CD4-positive, alpha-beta T cell treated with Interleukin-10 for 1 hour (primary cell): ENCODE measurements at places on chromosomes 16 and 17.

DNA sequence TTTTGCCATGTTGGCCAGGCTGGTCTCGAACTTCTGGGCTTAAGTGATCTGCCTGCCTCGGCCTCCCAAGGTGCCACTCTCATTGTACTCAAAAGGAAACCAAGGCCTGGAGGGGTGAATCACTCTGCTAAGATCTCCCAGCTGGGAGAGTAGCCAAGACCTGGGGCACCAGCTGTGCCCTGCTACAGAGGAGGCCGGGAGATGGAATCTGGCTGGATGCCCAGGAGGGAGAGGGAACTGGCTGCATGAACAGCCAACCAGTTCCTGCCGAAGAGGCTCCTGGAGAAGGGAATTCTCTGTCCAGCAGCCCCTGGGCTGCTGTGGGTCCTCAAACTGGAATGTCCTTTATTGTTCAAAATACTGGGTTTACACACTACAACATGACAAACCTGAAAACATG, 238.7 kb upstream of the CIBAR2 start:
- no peak for DNase-seq

DNA sequence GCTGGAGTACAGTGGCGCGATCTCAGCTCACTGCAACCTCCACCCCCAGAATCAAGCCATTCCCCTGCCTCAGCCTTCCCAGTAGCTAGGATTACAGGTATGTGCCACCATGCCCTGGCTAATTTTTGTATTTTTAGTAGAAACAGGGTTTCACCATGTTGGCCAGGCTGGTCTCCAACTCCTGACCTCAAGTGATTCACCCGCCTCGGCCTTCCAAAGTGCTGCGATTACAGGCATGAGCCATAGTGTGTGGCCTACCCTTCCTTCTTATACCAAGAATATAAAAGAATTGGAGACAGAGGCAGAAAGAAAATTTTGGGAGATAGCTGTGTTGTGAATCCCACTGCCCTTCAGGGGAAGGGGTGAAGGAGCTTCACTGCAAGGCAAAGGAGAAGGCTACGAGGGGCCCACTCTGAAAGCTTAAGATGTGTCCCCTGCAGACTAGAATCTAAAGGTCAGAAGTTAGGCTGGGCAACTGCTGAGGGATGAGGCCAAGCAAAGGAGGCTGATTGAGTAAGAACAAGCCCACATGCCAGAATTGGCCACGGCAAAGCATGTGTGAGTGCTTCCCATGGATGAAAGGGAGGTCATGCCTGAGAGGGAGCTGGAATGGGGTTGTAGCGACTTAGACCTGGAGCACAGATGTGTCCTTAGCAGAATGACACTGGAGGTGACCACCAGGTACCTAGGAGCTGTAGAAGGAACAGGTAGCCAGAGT, 8.4 kb upstream of the CRYBA1 start:
- DNase-seq = no peak

DNA sequence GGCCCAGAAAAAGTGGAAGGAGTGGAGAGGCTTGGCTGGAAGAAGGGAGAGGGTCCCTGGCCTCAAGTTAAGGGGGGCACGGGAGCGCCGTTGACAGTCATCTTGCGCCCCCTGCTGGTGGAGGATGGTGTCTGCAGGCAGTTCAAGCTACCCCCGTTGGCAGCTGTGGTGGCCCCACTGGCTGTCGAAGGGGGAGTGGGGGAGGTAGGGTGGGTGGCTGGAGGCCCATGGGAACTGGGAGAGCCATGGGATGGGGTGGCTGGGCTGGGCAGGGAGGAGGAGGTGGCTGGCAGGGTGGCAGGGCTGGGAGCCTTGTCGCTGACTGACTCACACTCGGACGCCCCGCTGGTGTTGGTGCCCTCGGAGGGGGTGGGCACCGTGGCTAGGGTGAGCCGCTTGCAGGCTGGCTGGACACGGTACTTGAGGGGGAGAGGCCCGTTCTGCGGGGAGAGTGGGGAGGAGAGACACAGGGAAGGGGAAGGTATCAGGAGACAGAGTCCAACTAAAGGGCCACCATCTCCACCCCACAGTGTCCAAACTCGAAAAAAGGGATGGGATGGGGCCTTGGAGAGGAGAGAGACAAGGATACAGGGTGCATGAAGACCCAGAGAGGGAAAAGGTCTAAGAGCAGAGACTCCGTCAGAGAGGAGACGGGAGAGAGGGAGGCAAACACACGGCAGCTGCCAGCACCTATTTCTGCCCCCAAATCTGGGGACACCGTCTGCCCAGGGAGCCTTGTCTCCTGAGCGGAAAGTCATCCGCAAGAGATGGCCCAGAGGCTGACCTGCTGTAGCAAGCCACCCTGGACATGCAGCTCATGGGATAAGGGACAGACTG, 5.2 kb downstream of the CISD3 start:
- peak; percentile 75 for DNase-seq

- DNase-seq = no peak
These were observed 448.6 kb downstream of the CA10 start for GRCh38 chr17:51709694-51710633.

DNA sequence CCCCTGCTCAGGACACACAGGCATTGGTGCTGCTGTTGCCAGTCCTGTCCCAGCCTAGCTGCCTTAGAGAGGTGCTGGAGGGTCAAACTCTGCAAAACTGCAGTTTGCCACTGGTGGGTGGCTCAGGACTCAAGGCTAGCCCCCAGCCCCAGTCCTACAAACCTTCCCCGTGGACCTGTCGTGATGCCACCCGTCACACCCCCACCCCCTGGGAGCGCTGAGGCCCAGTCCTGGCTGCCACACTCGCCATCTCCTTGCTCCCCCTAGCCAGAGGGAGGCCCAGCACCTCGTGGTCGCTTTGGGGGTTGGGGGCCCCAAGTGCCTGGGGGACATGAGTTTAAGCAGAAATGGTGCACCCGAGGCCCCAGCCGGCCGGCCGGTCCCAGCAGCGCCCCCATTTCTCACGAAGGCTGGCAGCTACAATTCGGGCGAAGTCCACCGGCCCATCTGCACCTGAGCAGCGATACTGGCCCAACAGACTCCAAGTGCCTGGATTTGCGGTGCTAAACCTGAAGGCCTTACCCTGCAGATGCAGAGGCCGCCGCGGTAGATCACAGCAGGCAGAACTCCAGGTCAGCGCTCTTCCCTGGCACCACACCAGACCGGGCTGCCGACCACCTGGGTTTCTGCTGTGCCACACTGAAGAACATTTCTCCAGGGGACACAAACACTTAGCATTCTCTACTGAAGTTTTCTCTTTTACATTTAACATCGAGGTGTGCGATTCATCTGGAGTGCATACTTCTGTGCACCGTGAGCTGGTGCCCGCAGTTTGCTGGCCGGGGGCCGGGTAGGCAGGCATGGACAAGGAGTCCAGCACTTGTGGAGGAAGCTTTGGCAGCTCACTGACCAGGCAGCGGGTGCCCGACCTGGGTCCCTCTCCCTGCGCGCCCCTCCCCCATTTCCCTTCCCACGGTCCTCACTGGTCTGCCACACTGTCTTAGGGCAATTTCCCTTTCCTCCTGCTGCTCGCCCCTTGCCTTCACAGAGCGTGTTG, 130.0 kb downstream of the KCNJ12 start:
- no peak for DNase-seq

DNA sequence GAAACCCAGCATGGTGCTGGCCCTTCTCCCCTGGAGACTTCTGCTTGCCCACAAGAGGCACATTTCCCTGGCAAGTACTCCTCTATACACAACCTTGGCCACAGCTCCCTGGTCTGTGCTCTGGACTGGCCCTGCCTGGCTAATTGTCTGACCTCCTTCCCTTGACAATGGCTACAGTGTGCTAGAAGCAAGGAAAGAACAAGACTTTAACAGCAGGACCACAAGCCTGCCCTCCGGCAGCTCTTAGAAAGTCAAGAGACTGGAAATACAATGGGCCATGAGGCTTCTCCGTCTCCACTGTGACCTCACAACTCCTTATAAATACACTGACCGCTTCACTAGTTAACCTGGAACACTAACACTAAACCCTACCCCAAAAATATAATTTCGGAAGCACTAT, 36.7 kb downstream of the LIG3 start:
- no peak for DNase-seq

- DNase-seq = no peak
These were observed 20.3 kb downstream of the XPO6 start for GRCh38 chr16:28191364-28191960.

GRCh38 chr16:22206842-22207714, 1.0 kb downstream of the EEF2K start:
- peak; percentile 54 for DNase-seq

DNA sequence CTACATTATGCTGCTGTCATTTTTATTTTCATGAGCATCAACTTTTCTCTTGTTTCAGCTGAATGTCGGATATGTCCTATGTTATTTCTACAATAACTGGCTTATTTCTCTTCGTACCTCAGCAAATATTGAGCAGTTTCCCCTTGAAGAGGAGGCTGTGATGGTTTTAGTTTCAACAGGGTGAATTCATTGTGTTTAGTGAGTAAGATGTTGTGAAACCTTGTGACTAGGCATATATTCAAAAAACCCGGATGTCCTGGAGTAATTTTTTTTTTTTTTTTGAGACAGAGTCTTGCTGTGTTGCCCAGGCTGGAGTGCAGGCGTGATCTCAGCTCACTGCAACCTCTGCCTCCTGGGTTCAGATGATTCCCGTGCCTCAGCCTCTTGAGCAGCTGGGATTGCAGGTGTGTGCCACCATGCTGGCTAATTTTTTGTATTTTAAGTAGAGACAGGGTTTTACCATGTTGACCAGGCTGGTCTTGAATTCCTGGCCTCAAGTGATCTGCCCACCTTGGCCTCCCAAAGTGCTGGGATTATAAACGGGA, 11.1 kb downstream of the CPD start:
- no peak for DNase-seq

DNA sequence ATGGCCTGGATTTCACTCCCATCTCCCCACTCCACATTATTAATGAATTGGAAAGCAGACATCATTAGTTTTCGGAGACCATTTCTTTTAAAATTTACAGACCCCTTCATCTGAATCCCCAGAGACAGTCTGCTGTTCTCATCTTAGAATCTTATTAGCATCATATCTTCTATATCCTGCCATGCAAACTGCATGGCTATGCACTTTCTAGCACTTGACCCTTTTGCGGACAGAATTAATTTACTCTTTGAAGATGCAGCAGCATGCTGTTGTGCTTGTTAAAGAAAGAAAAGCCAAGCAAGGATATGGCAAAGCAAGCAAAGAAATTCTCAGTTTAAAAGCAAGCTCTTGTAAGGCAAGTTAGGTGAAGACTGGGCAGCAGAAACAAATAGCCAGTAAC, 201.2 kb upstream of the PMFBP1 start:
- DNase-seq = no peak

GRCh38 chr17:73827627-73828291, 183.5 kb upstream of the SDK2 start:
- peak; percentile 19 for DNase-seq

DNA sequence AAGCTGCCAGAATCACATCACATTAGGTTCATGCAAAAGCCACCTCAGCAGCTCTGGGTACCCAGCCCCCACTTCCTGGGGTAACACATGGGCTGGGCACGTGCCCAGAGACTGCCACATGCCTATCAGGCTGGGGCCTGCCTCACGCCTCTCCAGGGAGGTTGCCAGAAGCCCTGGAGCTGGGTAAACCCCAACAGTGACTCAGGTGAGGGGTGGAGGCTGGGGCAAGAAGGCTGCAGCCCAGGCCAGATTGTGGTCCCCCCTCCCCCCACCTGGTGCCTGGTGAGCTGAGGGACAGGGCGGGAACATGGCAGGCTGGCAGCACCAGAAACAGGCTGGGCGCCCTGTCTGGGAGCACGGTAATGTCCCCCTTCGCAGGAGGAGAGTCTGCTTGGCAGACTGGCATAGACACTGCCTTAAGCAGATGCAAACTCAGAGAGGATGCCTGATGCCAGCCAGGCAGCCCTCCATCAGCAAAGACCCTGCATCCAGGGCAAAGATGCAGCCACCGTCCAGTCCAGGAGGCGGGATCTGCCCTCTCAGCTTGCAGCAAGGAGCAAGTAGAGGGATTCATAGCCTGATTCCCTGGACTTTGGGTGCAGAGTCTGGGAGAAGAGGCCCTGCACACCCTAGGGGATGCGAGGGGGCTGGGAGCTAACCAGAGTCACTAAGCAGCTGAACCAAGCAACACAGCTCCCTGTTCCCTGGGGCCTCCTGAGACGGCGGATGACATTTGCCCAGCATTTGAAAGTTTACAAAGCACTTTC, 28.8 kb downstream of the NGFR start:
- no peak for DNase-seq

DNA sequence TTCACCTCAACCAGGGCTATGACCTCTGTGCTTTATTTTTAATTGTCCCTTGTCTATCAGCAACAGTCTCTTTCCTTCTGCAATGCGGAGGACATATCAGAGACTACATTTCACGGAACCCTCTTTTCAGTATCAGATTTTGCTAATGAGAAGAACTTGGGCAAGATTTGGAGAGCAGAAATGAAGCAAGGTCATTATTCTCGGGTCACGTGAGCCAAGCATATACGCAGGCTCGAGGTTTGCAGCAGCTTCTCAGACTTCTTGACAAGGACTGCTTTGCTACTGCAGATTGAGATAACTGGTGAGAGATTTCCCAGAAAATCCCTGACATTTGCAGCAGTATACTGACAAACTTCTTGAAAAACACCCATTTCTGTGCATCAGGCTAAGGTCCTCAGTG, 30.4 kb downstream of the ABCA10 start:
- DNase-seq = no peak

DNA sequence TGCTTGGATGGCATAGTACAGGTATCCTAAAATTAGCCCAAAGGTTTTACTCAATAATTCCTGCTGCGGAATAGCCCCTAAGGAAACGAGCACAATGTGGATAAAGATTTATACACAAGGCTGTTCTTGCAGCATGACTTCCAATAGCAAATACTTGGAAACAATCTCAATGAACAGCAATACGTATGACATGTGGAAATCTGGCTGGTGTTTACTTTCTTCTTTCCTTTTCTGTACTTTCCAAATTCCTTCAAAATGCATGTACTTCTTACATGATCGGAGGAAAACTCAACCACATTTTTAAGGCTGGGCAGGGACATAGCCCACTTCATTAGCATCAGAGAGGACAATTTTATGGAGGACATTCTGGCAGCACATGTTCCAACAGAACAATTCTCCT, 86.6 kb downstream of the C16orf95 start:
- DNase-seq = no peak

- DNase-seq = no peak
These were observed 38.8 kb downstream of the NUP88 start for GRCh38 chr17:5380491-5381135.

DNA sequence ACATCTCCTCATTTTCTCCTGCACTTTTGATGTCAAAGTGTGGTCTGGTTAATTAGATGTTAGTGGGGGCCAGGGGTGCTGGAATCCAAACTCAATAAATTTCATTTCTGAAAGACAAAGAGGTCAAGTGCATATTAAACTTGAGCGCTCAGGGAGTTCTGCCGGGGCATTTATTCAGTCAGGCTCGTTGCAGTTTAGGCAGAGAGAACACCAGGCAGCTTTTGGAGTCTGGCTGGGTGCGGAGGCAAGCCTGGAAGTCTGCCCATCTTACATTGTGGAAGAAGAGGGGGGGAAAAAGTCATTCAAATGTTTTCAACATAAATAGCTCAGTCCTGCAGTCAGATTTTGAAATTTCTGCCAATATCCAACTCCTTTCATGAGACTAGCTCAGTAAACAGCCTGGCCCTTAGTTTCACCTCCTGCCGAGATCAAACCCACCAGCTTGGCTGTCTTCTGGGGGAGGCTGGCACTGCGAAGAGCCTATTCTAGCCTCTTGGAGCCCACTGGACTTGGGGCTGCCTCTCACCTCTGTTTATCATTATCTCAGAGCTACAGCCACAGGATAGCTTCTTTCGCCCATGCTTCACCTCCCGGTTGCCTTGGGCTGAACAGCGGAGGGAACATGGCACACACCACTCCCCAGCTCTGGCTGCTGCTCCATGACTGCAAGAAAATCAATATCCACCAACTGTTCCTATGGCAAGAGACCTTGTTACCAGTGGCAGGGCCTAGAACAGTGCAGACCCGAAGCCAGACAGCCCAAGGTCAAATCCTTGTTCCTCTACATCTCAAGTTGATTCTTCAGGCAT, 177.4 kb upstream of the CDH5 start:
- no peak for DNase-seq
